ENCODE measurements at places on chromosomes 11 and 22. TPM values are rescaled to one million over a fixed set of nuclear protein-coding genes. Genes with fewer than 3 reads are reported as not detected.

The AAMDC gene
- 16.4 TPM for total RNA-seq

The SMIM35 gene
- not detected for total RNA-seq

The SYCE3 gene
- not detected for total RNA-seq

The OR52H1 gene
- not detected for total RNA-seq

The APOA1 gene
- 0.84 TPM for total RNA-seq

The NAALADL1 gene
- total RNA-seq: 3.0 TPM

DNA sequence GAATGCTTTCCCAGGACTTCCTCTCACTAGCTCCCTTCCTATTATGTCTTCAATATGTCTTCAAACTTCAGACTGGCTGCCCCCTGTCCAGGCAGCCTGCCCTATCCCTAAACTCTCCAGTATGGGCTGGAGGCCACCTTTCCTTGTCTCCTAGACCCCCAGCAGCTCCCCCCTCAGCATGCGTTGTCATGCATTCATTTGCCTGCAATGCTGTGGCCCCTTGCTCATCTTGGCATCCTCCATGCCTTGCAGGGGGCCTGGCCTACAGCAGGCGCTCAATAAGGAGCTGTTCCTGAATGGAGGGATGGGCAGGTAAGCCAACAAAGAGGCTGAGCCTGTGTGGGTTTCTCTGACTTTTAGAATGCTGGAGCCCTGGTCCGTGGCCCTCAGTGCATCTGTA lies 16.4 kb upstream of the ARAP1 start:
- no peak for DNase-seq

DNA sequence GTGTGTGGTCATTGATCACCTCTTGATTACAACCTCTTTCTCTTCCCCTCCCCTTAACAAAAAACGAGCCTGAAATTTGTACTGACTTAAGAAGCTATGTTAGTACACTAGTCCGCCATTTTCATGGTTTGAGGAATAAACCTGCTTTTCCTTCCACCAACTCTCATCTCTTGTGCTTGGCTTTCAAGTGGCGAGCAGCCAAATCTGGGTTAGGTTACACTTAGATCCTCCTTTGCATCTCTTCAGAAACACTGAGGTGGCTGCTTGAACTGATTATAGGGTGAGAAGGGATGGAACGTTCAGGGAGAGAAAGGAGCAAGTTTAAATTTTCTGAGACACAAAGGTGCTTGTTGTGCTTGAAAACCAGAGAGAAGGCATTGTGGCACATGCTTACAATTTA lies 2171.4 kb downstream of the LRRC4C start:
- DNase-seq: no peak

DNA sequence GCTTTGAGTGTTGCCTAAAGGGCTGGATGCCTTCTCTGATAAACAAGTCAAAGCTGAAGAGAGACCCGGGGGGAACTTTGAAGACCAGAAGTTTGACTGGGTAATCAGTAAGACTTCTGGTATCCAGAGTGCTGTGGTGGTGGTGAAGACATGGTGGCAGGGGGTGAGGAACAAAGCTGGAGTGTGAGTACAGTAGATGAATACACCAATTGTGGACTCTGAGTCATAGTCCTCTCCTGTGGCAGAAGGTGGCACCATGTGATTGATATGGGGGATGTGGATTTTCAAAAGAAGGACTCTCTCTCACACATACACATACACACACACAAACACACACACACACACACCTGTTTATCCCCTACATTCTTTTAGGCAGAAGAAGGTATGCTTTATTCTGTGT lies 12.3 kb downstream of the MS4A6A start:
- DNase-seq: no peak

DNA sequence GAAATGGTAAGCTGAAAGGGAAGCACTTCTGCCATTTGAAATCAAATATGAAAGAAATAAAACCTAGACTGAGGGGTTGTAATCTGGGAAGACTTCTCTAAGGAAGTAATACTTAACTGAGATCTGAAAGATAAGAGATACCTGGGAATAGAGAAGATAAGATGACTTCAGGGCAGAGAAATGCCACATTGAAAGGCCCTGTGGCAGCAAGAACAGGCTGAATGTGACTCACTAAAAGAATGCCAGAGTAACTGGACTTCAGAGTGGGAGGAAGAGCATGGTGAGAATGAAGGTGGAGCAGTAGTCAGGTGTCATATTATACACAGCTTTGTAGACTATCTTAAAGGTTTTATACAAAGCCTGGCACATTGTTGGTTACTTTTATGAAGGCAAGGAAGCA lies 17.6 kb downstream of the CALCA start:
- DNase-seq: no peak

GRCh38 chr11:96337541-96338431 lies 5.2 kb downstream of the MAML2 start:
- DNase-seq: no peak

DNA sequence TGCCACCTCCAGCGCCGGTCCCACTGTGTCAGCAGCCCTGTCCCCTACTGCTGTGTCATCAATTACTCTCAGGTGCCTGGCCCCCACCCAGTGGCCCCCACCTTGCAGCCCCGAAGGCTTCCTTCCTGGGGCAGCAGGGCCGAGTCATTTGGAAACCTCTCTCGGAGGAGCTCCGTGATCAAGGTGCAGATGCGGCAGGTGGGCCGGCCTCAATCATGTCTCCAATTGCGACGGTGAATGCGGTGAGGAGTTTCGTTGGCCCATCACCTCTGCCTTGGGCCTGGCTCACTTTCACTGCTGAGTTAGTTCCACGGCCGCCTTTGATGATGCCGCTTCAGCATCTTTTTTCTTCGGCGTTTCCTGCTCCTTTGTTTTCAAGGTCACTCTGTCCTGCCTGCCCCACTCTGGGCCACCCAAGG lies 11.3 kb upstream of the CXCR5 start:
- DNase-seq: no peak

GRCh38 chr11:29842061-29842460 lies 174.8 kb downstream of the KCNA4 start:
- no peak for DNase-seq

DNA sequence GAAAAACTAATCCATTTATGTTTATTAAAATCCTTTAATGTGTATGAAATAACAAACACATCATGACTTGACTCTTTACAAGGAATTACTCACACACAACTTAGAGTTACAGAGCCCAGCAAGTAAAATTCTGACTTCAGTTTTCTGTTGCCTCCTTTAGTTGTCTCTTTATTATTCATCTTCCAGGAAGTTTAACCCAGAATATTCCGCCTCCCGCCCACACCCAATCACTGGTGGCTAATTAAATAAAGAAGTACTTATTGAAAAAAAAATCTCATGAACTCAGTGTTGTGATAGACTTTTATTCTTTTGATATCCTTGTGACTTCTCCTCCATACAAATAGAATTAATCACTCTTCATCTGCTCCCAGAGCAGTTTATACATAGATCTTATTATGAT lies 61.9 kb downstream of the MUC15 start:
- DNase-seq: no peak

DNA sequence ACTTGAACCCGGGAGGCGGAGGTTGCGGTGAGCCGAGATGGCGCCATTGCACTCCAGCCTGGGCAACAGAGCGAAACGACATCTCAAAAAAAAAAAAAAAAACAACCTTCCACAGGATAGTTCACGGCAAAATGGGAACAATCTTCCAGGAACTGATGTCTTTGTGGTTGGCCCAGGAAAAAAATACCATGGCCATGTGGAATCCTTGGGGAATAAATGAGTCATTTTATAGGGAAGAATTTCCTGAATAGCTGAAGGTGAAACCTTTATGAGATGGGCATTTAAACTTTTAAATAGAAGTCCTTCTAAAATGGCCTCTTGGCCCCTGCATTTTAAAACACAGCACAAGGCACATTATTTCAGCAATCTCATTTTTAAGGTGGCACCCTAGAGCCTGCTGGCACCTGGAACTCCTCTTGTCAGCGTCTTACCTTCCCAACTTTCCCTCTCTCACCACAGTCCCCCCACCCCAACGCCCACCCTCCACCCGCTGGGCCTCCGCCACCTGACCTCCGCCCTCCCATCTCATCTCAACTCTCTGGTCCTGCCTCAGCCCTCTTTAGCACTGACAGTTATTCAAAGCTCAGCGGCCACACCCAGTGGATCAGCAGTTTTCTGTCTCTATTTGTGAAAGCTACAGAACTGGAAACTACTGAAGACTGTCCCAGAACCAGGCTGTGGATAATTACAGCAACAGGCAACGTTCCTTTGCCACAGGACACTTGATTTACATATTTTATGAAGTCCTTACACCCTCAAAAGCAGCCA lies 43.1 kb downstream of the SCGB1A1 start:
- no peak for DNase-seq

- DNase-seq: no peak
These were observed 40.8 kb upstream of the ST14 start for GRCh38 chr11:130118636-130119387.

DNA sequence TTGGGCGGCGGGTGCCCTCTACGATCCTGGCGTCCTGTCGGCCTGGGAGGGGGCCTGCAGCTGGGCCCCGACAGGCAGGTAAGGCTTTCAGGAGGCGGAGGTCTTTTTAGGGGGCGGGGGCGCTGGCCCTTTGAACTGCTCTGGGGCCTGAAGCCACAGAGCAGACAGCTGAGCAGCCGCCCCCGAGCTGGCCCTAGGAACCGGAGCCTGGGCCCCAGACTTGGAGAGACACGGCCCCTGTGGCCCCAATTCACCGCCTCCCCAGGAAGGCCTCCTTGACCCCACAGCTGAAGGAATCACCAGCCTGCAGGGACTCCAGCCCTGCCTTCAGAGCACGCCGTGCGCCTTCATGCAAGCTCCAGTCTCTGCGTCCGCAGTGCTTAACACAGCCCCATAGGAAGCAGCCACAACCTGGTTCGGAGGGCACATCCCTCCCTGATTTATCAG lies 618 bp upstream of the CERK start:
- DNase-seq: peak; percentile 51

DNA sequence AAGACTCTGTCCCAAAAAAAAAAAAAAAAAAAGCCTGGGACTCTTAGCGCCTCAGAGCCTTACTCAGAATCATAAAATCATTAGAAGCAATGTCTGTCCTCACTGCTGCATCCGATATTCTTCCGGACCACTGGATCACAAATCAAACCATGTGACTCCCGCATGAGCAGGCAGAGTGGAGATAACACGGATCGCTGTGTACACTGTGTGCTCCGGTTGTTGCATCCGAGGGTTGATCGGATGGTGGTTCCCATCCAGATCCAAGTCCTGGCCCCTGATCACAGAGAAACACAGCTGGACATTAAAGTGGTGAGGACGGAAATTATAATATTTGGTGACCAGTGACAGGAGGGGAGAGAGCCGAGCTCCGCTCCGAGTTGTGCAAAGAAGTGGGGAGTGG lies 9.7 kb upstream of the TXNRD2 start:
- no peak for DNase-seq

DNA sequence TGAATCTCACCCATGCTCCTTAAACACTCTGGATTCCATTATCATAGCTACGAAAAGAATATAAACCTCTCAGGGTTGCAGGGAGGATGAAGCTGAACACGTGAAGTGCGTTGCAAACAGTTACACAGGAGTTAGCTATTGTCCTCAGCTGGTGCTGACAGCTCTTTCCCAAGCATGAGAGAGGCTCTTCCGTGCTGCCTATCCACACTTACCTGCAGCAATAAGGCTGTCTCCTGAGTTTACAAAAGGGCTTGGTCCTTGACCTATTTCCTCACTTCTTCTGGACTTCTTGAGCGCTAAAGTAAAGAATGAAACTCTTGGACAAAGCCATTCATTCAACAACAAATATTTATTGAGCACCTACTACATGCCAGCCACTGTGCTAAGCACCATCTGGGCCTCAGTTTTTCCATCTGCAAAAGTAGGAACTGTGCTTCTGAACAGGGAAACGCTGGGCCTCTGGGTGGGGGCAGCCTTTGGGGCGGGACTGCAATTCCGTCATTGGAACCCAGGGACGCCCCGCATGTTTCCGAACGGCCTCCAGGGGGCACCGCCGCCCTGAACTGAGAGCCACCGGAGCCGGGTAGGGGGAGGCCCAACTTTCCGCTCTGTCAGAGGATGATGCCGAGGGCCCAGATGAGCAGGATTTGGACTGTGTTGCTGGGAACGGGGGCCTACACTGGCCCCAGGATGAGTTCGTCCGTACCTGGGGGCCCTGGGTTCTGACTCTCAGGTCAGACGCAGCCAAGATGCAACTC lies 651 bp upstream of the ARL2 start:
- peak; percentile 93 for DNase-seq

DNA sequence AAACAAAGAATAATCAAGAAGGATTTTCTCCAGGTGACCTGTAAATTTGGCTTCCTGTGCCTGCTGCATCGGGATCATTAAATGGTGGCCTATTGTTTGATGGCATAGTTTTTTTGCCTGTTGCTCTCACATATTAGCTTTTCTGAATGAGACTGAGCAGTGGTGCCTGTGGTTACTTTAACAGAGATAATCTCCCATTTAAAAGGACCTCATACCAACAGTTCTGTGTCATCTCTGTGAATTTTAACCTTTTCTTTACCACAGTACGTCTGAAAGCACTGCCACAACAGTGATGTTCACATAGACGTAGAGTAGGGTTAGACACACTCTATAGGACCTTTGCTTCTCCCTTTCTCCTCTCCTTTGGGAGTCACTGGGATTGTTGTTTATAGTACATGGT lies 22.9 kb upstream of the RCE1 start:
- DNase-seq: peak; percentile 16

DNA sequence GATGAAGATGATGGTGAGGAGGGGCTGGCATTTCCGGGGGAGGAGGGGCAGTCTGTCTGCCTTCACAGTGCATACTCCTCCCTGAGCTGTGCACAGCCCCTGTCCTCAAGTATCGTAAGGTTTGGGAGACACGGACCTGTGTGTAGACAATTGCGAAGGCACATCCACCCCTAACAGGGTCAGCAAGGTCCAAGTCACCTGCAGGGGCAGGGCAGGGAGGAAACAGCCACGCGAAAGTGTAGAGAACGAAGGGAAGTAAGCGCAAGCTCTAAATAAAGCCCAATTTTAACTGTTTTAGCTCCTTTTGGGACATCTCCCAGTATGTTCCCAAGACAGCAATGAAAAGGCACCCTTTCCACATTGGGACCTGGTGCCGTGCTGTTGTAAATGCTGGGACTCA lies 448.2 kb downstream of the TBC1D22A start:
- no peak for DNase-seq

DNA sequence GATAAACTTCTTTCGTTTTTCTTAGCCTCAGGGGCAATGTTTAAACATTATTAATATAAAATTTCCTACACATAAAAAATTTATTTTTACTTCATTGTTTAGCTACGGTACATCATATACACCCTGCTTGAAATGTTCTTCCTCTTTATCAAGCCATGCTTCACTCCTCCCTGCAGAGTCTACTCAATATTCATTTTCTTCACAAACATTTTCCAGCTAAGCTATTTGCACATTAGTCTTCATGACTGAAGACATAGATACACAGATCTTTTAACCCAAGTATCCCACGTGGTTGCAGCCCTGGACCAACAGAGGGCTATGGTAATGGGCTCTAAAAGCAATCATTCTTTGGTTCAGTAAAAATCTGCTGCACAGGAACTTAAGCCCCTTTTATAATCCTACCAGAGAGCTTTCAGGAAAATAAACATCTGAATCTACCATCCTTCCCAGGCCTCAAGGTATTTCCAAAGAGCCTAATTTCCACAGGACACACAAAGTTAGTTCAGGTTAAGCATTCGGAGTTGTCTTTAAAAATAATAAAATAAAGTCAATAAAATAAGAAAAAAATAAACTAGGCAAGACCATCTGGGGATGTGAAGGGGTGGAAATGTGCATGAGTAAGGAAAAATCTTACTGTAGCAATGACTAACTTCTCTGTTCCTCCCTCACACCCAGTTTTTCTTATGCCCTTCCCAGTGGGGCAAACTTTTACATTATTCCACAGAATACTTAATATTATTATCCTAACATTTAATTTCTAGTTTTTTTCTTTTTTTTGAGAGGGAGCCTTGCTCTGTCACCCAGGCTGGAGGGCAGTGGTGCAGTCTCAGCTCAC lies 21.6 kb upstream of the OR6X1 start:
- no peak for DNase-seq

GRCh38 chr11:124867700-124868099 lies 2.5 kb downstream of the ROBO3 start:
- DNase-seq: peak; percentile 78

Measured in neural progenitor cell (in vitro differentiated cells).